ENCODE measurements at places on chromosomes 16 and 17.

DNA sequence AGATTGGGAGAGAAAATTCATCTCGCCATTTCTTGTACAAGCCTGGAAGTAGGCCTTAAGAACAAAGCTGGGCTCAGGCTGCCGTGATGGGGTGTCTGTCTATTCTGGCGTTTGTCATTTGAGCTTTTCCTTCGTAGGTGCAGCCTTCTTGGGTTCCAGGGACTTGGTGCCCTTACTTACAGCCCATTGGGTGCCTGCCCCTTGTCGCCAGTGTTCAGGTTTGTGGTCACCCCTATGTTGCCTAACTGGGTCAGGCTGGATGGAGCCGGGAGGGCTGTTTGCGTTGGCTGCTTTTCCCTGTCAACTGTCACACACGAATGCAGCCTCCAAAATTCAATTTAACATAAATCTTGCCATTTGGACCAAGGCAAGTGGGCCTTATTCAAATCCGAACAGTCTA is 23.7 kb upstream of the MED9 start:
- DNase-seq: no peak

GRCh38 chr17:5585836-5586521 is 1.7 kb upstream of the NLRP1 start:
- DNase-seq: no peak

GRCh38 chr16:65961476-65962143 is 404.9 kb upstream of the CDH5 start:
- no peak for DNase-seq

- DNase-seq: no peak
These were observed 19.3 kb downstream of the FCSK start for GRCh38 chr16:70473446-70474319.

DNA sequence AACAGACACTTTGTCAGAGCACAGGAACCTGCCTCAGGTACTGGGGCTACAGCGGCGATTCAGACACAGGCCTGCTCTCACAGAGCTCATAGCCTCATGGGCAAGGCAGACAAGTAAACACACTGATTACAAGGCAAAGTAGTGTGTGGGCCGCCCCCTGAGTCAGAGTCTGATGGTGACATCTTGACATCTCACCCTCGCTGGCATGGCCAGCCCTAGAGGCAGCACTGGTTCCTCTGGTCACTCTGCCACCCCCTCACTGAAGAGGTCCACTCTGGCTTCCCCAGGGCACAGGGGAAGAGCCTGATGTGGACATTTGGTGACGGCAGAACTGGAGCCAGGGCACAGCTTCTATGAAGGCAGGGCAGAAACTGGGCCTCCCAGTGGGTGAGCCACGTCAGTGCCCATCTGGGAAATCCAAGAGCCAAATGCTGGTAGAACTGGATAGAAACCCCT is 32.9 kb upstream of the TOB1 start:
- no peak for DNase-seq

DNA sequence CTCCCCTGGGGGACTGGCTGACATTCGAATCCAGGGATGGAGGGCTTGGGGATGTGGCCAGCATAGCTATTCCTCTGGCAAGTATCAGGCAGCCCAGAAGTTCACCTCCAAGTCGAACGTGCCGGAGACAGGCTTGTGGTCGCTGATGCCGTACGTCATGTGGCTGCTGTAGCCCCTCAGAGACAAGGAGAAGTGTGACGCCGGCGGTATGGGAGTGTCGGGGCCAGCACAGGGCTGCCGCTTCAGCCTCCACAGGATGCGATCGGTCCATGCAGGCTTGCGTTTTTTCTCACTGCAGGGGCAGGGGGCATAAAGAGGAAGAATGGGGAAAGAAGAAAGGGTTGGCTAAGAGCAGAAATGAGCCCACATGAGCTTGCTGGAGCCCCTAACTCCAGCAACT is 5.3 kb upstream of the MYO1C start:
- no peak for DNase-seq

- no peak for DNase-seq
These were observed 6.3 kb upstream of the HOXB2 start for GRCh38 chr17:48551214-48551555.

- no peak for DNase-seq
These were observed 7.6 kb downstream of the SLC4A1 start for GRCh38 chr17:44260296-44260695.

- no peak for DNase-seq
These were observed 1.7 kb downstream of the TUBG2 start for GRCh38 chr17:42660692-42661345.

- DNase-seq: no peak
These were observed 6.0 kb upstream of the HS3ST3B1 start for GRCh38 chr17:14294876-14295275.

All from globus pallidus (tissue), 1 donor.